ENCODE measurements at places on chromosomes 1 and 21.

GRCh38 chr1:27741121-27741520, 15.4 kb downstream of the FAM76A start:
- DNase-seq = no peak

- no peak for DNase-seq
Observed at GRCh38 chr1:65478379-65479026, 58.0 kb downstream of the LEPR start.

- no peak for DNase-seq
Observed at GRCh38 chr1:153985341-153985912, 712 bp downstream of the RAB13 start.

- no peak for DNase-seq
Observed at GRCh38 chr1:23824711-23825075, 536 bp downstream of the HMGCL start.

DNA sequence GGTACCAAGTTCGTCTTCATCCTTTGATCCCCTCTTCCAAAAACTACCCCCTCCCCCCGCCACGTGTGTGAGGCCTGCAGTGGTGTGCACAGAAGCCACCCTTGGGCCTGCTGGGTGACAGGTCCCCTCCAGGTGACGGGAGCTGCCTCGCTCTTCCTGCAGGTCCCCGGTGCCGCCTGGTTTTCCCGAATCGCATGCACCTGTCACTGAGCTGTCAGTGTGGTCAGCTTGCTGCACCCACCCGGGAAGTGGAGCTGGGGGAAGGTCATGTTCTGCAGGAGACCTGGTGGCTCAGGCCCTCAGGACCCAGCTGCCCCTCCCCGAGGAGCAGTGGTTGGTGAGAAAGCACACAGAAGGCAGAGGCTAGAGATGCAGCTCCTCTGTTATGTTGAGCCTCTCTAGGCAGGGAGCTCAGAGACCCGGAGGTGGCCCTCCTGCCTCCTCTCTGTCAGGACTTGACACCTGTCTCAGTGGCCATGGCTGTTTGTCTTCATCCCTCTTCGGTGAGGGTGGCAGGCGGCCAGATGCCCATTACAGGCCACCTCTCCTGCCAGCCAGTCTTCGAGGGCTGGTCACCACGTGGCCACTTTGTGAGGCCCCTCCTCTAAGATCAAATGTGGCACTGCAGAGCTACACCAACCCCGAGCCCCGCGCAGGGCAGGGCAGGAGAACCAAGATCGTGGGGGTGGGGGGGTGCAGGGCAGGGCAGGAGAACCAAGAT, 60.9 kb downstream of the SKI start:
- DNase-seq = no peak

Measured in stimulated activated CD8-positive, alpha-beta memory T cell treated with anti-CD3 and anti-CD28 coated beads, Interleukin-12 subunit alpha, Interleukin-12 subunit beta, amount 100 ng/mL, for 1 hour (primary cell).